Femur (tissue), 1 donor: ENCODE measurements at places on chromosomes 3 and 15.

- DNase-seq, result no peak
Observed at GRCh38 chr3:149968216-149968615, 2.5 kb downstream of the PFN2 start.

GRCh38 chr15:96124436-96124835 lies 206.1 kb upstream of the NR2F2 start:
- no peak for DNase-seq

- no peak for DNase-seq
Observed at GRCh38 chr15:68525815-68526214, 53.0 kb upstream of the CORO2B start.

DNA sequence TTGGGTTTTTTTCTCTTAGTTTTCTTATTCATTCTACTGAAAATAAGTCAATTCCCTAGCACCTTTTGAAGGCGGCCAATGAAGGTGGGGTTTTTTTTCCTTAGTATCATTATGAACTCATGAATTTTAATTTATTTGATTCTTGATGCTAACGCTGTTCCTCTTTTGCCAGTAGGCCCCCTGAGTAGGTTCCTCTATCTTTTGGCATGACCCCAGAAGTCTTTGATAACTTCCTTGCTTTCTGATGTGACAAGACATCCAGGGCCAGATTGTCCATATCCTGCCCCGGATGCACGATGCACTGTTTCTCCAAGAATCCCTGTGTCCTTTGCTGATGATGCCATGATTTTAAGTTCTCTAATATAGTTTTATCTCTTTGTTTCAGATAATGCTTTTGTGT lies 20.6 kb downstream of the LRRK1 start:
- DNase-seq, result no peak

DNA sequence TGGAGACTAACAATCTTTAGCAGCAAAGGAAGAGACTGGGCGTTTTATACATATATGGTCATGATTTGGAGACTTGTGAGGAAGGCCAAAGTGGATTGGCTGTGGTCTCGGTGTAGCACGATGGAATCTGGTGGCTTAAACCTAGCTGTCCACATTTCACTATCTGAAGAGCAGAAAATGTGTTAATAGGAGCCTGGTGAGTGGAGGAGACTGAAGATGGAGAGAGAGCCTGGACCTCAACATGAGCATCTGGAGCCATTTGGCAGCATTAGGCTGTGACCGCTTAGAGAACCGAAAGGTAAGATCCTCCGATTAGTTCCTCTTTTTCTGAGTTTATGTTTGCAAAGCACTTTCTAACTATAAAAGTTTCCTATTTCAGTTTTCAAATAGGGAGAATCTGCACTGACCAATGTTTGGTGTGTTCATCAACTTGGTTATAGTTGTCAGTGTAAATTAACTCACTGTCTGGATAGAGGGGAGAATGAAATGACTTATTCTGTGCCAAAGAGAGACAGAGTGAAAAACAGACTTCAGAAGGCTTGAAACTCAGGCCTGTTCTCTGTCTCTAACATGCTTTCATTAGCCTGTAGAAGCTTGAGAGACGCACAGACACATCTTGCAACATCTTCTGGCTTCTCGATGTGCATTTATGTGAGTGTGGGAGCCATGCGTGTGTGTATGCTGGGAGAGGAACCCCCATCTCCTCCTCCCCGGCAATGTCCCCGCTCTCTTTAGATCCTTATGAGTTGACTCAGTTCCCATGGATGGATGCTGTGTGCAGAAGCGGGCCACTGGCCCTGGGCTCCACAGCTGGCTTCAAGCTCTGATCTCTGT lies 244.7 kb upstream of the TBL1XR1 start:
- DNase-seq, result no peak

- no peak for DNase-seq
Observed at GRCh38 chr3:458653-459310, 262.2 kb downstream of the CHL1 start.

- no peak for DNase-seq
Observed at GRCh38 chr3:196227121-196227561, 10.8 kb downstream of the SLC51A start.

DNA sequence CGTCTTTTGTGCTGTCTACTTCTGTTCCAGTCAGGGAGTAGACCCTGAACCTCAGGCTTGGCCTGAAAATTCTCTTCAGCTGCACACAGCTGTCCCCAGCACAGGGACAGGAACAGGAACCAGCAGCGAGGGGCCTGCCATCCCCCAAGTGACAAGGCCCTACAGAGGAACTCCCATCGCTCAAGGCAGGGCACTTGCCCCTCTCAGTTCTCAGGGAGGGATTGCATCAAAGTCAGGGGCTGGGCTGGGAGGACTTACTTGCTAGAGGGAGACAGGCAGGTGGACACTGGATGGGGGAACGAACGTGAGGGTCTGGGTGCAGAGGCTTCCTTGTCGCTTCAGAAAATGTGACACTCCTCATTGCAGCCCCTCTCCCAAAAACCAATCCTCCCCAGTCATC lies 163.6 kb downstream of the CHSY1 start:
- DNase-seq, result no peak

- DNase-seq, result no peak
Observed at GRCh38 chr3:161239700-161240099, 18.6 kb downstream of the NMD3 start.

DNA sequence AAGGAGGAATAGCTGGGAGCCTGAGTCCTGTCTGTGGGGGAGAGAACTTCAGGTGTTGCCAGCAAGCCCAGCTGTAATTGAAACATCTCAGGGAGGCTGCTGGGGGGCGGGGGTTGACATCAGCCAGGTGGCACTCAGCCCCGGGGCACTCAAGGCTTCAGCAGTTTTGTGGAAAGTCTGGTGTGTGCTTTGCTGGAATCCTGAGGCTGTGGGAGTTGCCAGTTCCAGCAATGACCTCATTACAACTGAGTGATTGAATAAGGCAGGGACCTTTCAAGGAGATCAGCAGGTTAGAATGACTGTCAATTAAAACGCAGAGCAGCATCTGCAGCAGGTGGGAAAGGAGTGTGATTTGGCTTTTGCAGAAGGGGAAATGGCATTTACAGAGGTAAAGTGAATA lies 75.7 kb downstream of the FAM43A start:
- peak; percentile 79 for DNase-seq

DNA sequence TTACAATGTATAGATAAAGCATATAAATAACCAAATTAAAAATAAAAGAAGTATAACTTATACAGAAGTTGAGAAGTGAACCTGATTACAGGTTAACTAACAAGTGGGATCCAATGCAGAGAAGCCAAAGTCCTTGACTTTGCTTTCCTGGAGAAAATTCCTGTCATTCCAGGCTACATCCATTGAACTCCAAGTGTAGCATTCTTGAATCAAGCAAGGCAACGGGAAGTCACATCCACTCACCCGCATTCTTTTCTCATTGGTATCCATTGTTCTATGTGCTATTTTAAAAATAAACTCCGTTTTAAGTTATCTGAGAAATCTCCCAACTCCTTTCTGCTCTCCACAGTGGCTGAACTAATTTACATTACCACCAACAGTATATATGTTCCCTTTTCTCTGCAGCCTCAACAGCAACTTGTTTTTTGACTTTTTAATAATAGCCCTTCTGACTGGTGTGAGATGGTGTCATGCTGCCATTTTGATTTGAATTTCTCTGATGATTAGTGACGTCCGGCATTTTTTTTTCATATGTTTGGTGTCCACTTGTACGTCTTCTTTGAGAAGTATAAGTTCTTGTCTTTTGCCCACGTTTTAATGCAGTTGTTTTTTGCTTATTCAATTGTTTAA lies 534.3 kb downstream of the ROBO1 start:
- DNase-seq, result no peak

DNA sequence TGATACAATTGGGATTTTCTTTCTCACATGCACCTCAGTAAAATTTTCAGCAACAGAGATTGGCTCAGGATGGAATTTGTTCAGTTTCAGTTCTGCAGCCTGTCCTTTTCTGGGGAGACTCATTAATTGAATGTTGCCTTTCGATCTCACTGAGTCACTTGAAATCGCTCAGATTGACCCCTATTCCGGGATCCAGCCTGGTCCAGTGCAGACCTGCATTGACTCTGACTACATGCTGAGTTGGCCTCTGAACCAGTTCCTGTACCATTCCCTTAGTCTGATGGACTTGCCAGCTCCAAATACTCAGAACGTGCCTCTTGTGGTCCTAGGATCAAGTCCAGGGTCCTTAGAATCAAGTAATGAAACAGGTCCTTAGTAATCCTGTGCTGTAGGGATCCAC lies 9.4 kb downstream of the IGF1R start:
- DNase-seq, result no peak

- DNase-seq, result no peak
Observed at GRCh38 chr15:72276326-72276700, 4.0 kb upstream of the PARP6 start.

DNA sequence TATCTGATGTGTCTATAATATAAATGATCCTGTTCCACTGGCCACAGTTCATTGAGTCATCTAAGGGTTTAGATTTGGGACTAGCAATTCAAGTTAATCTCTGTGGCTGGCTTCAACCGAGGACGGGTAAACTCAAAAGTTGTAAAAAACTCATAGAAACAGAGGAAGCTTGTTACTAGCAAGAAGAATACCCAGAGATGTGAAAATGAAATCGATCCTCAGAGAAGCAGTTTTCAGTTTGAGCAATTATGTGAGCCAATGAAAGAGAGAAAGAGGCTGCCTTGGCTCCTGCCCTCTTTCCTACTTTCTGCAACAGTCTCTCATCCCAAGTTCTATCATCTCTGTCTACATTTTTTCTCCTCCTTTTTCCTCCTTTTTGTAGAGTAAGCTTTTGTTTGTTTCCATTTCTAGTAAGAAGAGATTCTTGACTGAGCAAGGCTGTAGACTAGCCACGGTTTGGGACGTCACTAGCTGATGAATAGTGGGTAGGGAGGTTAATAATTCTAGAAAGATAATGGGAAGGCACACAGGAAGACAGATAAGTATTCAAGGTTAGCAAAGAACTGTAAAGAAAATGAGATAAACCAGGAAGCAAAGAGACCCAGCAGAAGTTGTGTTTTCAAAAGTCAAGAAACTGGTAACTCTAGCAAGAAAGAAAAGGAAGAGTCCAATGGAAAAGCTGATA lies 298.9 kb upstream of the NR2F2 start:
- DNase-seq, result no peak

DNA sequence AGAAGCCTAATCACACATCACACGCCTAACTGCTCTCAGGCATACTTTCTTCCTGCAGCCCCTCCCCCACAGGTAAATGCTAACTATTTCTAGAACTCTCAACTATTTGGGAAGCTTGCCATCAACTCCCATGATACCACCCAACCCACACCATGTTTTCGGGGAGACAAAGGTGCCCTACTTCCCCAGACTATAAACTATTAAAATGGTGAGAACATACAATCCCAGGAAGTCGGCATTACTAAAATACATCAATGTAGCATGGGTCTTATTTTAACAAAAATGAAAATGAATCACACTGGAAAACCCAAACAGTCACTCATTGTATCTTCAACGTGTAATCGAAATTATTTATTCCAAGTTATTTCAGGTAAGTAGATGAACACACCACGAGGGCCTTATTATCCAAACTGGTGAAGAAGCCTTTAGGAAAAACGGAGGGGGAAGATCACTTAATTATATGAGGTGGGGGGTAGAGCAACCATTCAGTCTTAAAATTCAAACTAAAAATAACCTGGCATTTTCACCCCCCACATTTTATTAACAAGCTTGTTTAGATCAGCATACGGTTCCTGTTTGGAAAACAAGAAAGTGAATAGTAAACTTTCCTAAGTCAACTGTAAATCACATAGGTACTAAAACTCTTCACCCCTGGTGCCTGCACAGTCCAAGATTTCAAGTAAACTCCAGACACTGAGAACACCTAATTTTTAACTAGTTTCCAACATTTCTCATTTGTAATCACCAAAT lies 1.9 kb downstream of the TBL1XR1 start:
- DNase-seq, result peak; percentile 26

DNA sequence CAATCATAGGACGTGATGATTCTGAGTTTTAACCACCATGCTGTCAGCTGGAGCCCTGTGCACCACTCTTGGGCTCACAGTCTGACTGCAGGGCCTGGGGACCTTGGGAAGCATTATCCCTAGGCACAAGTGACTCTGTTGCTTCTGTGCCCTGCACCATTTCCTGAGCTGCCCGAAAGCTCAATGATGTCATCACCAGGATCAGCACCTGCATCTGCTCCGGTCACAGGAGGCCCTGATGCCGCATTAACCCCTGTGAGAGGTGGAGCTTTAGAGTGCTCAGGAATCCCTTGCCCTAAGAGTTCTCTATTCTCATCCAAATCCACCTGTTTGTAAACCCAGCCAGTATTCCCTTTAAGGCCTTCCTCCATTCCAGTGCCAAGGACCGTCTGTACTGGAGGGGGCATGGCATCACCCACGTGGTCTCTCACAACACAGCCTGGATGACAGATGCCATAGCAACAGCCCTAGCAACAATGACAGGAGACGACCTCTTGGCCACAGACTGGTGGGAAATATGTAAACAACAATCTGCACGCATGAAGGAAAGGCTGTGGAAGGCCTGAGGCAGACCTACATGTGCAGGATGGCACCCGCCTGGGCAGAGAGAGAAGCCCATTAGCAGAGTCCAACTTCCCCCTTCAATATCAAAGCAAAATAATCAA lies 37.9 kb downstream of the NTRK3 start:
- DNase-seq, result no peak

DNA sequence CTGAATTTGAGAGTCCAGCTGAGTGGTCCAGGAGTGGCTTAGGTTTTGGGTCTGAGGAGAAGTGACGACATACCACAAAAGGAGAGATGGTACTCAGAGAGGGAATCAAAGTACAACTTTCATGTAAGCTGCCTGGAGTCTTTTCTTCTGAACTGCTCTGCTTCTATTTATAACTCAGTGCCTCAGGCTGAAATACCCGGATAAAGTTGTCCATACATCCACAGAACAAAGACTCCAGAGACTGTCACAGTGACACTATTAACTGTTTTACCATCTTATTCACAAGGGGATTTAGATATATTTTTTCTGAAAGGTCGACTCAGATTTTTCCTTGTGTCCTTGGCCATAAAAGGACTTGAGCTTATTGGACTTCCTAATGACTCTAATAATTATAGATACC lies 264.3 kb upstream of the DNAJC19 start:
- no peak for DNase-seq

DNA sequence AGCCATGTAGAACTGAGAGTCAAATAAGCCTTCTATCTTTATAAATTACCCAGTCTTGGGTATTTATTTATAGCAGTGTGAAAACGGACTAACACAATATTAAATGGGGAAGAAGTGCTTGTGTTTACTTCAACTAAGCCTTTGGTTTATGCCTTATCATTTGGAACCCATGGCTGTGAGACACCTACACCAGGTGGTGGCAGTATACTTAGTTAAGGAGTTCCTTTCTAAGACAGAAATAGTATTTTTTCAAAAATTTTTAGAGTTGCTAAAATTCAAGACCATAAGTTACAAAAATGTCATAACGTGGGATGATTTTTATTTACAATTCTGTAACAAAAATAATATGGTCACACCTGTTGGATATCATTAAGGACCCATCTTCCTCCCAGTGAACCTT lies 354.5 kb upstream of the SOX14 start:
- DNase-seq, result no peak

- DNase-seq, result no peak
Observed at GRCh38 chr15:71634820-71635560, 175.4 kb upstream of the NR2E3 start.

GRCh38 chr15:25439369-25439836 lies 579 bp upstream of the UBE3A start:
- no peak for DNase-seq

GRCh38 chr15:100928632-100929280 lies 9.6 kb downstream of the LRRK1 start:
- DNase-seq, result no peak
